Lower leg skin (tissue), 4 donors: ENCODE measurements at places on chromosomes 11 and 22.

GRCh38 chr11:61598886-61599868 lies 18.3 kb upstream of the SYT7 start:
- no peak for DNase-seq

DNA sequence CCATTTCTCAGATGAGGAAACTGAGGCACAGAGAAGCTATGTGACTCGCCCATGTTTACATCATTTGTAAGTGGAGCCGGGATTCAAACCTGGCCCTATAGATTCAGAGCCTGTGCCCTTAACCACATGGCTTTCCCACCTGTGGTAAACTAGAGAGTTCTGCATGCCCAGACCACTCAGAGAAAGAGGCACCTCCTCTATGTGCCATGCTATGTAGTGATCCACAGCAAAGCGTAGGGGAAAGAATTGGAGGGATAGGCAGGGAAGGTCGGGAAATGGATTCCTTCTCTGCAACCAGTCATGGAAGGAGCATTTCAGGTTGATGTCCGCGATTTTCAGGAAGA lies 15.4 kb upstream of the POU2AF2 start:
- no peak for DNase-seq

- no peak for DNase-seq
Measured at GRCh38 chr11:47507563-47508239, 45.2 kb downstream of the CELF1 start.

DNA sequence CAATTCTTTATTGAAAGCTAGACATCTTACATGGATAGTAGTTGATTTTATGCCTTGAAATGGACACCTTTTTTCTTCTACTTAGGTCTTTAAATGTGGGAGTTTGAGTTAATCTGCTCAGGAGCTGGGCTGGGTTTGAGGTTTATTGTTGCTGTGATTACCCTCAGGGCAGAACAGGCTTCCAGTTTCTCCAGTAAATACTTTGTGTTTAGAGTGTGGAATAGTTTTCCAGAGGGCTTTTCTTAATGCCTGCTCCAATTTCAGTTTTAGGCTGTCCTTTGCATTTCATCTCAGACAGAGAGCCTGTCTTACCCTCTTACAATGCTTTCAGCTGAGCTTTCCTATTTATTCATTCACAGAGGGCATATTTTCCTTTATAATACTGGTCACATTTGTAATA lies 69.9 kb upstream of the ADORA2A start:
- DNase-seq: no peak

GRCh38 chr11:117042689-117043088 lies 55.5 kb downstream of the SIK3 start:
- DNase-seq: no peak

DNA sequence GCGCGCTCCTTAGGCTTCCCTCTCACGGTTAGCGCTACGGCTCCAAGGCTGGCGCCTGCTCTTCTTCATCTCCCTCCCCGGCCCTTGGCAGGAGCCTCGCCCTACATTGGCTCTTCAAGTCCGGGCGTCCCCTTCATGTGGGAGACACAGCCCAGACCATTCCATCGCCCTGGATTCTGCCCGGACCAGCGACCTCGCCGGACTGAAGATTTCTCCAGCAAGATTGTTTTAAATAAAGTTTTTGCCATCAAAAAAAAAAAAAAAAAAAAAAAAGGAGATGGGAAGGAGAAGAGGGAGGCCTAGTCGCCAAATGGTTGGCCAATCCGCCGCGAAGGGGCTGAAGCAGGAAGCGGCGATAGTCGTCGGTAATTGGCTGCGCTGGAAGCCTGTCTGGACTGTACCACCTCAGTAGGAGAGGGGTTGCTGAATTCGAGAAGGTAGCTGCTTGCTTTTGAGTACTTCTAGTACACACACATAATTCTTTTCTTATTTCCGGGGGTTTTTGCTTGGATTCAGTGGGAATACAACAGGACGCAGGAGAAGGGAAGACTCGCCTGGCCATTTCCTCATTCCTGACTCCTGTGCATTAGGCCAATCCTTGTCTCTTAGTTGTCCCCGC lies 688 bp upstream of the ZDHHC5 start:
- peak; percentile 97 for DNase-seq

GRCh38 chr11:125085301-125086081 lies 22.4 kb downstream of the SLC37A2 start:
- no peak for DNase-seq
